ENCODE measurements at places on chromosomes 6 and 20.

GRCh38 chr6:108781419-108782100, 66.7 kb upstream of the ARMC2 start:
- DNase-seq: no peak

- no peak for DNase-seq
Observed at GRCh38 chr20:31840906-31841816, 4.2 kb downstream of the FOXS1 start.

- no peak for DNase-seq
Observed at GRCh38 chr6:150403458-150404246, 34.8 kb downstream of the IYD start.

DNA sequence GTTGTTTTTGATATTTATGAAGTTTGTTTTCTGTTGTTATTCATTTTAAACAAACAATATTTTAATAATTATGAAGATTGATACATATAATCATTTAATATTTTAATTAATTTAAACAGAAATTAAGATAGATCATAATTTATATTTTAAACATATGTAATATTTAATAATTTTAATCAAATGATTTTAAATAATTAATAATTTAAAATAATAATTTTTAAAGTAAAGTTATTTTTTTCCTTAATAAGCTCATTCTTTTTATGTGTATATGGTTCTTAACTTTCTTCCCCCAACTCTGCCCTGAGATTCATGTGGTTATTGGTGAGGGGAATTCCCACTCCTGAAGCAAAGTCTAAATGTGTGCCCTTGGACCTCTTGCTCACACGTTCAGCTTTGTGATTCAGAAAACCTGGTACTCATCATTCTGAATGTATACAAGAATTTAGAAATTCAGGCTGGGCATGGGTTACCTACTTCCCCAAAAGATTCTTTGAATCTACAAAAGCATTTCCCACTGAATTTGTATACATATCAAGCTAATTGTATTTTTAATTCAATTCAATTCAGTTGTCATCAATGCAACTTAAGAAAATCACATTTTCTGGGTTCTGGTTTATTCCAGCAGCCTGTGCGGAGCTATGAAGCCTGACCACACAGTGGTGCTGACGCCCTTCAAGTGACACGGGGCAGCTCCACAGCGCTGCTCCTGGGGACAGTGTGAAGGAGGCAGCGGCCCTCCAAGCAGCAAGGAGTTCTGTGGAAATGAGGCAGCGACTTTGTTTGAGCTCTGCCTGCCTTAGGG, 168.9 kb upstream of the UST start:
- DNase-seq: peak; percentile 9

DNA sequence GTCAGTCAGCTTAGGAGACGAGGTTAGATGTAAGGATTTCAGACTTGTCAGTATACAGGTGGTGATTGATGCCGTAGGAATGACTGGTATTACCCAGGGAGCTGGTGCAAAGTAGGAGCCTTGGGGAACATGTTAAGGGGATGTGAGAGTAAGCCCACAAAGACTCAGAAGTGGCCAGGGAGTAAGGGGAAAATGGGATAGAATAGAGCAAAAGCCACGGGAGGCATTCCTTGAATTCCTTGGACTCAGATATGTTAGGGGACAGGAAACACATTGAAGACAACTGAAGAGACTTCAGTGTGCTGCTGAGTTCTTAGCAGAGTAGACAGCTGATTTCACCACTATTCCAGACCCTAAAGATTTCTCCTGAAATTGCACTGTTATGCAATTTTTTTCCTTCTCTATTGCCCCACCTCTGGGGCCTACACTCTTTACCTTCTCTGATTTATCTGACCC, 1.2 kb upstream of the ACAT2 start:
- no peak for DNase-seq

DNA sequence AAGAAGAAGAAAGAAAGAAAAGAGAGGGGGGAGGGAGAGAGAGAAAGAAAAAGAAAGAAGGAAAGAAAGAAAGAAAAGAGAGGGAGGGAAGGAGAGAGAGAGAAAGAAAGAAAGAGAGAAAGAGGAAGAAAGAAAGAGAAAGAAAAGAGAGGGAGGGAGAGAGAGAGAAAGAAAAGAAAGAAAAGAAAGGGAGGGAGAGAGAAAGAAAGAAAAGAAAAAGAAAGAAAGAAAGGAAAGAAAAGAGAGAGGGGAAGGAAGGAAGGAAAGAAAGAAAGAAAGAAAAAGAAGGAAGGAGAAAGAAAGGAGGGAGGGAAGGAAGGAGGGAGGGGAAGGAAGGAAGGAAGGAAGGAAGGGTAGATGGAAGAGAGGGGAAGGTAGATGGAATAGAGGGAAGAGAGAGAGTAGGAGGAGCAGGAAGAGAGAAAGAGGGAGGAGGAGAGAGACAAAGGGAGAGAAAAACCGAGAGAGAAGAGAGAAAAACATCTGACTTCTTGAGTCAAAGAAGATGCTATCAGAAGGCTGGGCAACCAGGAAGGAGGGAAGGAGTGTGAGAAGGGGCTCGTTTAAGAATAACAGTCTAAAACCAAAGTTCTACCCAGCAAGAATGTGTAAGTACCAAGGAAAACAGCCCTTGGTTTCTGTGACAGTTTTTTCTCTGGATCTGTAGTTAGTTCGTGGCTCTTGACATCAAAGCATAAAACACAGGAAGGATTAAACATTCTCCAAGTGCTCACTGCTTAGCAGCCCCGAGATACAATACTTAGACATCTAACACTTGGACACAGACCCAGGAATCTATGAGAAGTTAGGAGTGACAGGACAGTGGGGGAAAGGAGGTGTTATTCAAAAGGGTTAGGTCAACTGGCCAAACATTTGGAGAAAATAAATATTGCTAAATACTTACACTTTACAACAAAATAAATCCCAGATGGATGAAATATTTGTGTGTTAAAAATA, 131.9 kb upstream of the STMND1 start:
- DNase-seq: no peak

GRCh38 chr6:68575765-68576439, 59.2 kb upstream of the ADGRB3 start:
- peak; percentile 75 for DNase-seq

DNA sequence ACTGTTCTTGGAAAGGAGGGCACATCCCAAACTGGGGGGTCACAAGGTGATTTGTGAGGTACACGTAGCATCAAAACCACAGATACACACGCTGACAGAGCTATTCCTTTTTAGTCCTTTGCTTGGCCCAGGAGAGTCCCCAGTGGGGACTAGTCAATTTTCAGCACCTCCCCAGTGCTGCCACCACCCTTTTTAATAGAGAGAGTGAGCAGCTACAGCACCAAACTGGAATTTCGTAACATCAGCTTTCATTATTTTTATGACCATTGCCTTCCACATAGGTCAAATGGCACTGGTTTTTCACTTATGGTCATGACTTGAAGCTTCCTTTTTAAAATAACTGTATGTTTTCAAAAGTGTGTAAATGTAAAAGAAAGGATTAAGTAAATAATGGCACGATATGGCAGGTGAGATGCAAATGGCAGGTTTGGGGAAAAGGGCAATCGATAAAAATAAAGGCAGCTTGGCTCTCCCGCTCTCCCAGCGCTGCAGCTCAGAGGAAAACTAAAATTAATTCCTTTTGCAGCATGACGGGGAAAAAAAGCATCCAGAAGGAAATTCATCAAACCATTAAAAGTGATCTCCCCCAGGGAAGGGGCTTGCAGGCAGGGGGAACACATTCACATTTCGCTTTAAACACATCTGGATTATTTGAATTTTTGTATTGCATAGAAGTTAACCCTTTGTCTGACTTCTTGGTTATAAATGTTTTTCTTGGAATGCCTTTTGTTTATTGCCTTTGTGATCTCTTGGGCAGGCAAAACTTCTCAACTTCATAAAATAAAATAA, 95.2 kb downstream of the ANKRD60 start:
- DNase-seq: no peak

DNA sequence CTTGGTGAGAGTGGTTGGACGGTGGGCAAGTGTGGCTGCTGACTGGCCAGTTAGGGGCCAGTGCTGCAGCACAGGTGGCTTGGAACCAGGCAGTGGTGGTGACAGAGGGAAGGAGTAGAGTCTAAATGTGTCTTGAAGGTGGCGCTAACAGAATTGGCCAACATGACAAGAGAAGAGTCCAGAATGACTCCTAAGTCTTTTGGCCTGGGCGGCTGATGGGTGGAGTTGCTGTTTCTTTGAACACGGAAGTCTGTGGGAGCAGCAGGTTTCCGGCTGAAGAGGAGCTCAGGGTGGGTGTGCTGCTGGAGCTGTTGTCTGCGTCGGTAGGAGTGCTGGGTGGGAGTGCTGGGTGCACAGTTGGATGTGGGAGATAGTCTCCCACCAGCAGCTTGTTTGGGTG, 10.1 kb downstream of the LSM14B start:
- no peak for DNase-seq

DNA sequence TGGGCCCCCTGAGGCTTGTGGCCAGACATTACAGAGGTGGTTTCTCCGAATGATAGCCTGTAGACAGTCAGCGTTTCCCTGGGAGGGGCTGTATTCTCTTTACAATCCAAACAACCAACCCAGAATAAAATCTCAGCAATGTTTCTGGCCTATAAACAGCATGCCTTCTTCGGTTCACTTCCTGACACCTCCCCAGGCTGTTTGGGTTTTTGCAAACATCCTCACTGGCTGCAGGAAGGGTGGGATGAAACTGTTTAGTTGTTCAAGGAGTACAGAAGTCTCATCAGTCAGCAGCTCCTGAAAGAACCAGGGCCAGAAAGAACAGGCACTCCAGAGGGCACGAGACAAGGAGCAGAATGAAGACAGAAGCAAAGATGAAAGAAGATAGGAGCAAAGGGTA, 350.0 kb downstream of the QKI start:
- no peak for DNase-seq

DNA sequence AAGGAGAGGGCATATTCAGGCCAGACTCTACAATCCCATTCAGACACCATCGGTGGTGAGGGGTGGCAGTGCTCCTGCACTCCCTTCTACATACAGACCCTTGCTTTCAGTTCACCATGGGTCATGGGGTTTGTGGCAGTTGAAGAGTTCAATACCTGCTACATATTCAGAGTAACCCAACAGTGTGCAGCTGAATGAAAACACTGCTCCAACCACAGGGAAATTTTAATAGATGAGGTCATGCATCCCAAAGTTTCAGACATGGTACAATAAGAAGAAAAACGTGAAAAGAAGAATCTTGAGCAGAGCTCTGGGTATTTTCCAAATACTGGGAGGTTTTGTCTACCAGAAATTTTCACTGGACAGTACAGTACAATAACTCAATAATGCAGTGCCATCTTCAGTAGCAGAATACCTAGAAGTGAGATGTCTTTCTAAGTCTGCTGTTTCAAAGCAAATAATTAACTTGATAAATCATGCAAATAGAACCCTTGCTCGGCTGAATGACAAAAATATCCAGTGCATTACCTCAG, 162.1 kb downstream of the PTPRK start:
- no peak for DNase-seq

GRCh38 chr6:1585669-1586049, 24.1 kb upstream of the FOXC1 start:
- DNase-seq: no peak

GRCh38 chr20:3013771-3014170, 29.7 kb upstream of the GNRH2 start:
- DNase-seq: no peak

- DNase-seq: peak; percentile 9
Observed at GRCh38 chr20:48166082-48166835, 381.0 kb upstream of the SULF2 start.

DNA sequence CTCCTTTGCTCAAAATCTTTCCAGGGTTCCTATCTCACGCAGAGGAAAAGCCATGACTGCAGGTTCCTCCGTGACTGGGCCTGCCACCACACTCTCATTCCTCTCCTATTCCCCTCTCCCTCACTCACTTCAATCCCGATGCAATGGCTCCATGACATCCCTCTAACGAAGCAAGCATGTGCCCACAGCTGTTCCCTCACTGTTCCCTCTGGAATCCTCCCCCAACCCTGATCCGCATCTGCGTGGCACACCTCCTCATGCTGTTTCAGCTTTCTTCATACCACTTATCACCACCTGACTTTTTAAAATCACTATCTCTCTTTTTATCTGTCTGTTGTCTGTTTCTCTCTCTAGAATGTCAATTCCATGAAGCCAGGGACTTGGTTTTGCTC, 25.5 kb downstream of the ANGPT4 start:
- DNase-seq: no peak

GRCh38 chr20:48648482-48649051, 179.2 kb downstream of the PREX1 start:
- no peak for DNase-seq

GRCh38 chr20:9974324-9974723, 60.5 kb upstream of the ANKEF1 start:
- DNase-seq: no peak

GRCh38 chr6:140627002-140627401, 1252.6 kb upstream of the CITED2 start:
- DNase-seq: no peak

- no peak for DNase-seq
Observed at GRCh38 chr6:87241304-87241703, 81.1 kb upstream of the SMIM8 start.

DNA sequence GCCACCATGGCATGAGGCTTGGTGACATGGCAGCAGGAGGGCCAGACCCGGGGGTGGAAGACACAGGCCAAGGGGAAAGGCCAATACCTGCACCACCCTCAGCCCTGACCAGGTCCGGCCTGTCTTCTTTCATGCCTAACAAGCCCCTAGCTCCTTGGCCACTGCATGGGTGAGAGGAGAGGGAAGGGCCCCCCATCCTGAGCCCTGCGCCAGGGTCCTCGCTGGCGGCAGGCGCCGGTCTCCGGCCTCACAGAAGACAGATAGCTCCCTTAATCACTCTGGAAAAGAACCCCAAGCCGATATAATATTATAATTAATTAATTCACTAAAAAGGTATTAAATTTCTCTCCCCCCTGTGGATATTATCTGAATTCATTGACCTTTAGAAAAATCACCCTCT, 41.4 kb downstream of the MDFI start:
- no peak for DNase-seq

- no peak for DNase-seq
Observed at GRCh38 chr6:82143041-82143481, 104.5 kb downstream of the IBTK start.

DNA sequence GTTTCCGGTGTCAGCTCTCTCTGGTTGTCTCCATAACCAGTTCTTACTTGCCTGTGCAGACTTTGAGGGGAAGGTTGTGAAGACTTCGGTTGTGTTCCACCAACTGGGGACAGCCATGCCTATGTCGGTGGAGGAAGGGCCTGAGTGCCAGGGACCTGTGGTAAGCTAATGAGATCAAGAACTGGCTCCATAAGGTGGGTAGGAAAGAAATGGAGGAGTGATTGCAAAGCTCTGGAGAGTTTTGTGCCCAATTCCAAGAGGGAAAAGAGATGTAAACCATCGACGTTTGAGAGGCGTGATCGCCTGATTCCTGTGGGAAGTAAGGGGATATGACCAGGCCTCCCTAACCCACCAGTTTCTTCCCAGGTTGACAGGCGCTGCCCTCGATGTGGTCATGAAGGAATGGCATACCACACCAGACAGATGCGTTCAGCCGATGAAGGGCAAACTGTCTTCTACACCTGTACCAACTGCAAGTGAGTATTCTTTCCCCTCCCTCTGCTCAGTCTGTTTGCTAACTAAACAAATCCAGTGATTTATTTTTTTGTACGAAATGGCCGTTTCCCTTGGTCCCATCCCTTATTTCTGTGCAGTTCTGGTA, 893 bp downstream of the POLR1H start:
- DNase-seq: no peak

GRCh38 chr6:19036196-19036555, 649.0 kb downstream of the RNF144B start:
- DNase-seq: no peak

All from MM.1S (cell line).